ENCODE measurements at places on chromosomes 12 and 14.

DNA sequence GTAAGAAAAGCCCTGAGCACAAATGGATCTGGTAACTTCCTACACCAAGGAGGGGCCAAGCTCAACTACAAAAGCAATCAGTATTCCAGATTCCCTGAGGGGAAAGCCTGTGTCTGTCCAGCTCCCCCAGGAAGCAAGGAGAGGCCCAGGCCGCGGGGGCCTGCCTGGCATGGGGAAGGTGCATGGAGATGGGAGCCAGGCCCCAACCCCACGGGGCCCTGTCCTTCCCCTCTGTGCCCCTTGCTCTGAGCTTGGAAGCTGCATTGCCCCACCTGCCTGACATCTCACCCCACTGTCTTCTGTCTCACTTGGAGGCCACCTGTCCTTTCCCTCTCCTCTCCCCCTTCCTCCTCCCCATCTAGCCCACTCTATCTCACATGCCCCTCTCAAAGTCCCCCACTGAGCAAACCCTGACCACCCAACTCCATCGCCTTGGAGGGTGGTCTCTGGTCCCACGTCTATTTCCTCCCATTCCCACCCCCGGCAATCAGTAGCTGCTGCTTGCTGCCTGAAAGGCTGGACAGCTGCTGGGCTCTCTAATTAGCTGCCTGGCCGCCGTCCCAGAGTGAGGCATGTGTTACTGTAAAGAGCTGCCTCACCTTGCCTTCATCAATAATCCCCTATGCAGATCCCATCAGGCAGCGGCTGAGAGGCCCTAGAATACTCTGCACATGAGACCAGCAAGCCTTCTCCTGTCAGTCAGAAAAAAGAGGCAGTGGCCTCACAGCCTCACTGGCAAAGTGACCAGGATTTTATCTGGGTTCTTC lies 3.4 kb upstream of the TMEM229B start:
- DNase-seq = no peak

DNA sequence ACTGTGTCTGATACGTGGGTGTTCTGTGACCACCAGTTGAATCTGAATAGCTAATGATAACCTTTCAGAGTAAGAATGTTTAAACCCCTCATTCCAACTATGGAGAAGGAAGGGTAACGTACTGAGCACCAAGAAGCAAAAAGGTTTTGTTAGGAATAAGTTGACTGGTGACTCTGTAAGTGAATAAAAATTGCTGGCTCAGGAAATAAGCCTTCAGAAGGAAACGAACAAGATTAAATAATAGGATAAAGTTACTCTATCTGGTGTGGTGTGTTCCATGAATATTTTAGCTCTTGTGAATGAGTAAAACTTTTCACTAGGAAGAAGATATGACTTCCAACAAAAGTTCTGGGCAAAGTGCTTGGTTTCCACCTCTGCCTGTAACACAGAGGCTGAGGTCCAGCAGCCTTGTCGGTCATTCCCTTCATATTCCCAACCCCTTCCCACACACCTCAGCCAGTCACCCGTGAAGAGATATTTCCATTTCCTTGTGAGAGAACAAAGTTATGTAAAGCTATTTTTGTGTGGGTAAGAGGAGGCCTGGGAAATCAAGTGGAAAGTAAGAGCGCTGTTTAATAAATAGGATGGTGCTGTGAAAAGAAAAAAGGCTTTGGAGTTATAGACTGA lies 47.1 kb downstream of the ARF6 start:
- DNase-seq = no peak

GRCh38 chr14:55448141-55448614 lies 7.8 kb upstream of the TBPL2 start:
- no peak for DNase-seq

- DNase-seq = no peak
Observed at GRCh38 chr12:5432011-5432400, at the start of gene NTF3. Gene NTF3 (plus strand): TSS chr12:5432108. CDS start chr12:5432325, 217 bp downstream.

GRCh38 chr14:99395909-99396530 lies 84.6 kb downstream of the SETD3 start:
- peak; percentile 57 for DNase-seq

- no peak for DNase-seq
Observed at GRCh38 chr12:63348556-63348955, 197.6 kb upstream of the AVPR1A start.

- no peak for DNase-seq
Observed at GRCh38 chr14:24847568-24848095, 202.3 kb downstream of the STXBP6 start.

DNA sequence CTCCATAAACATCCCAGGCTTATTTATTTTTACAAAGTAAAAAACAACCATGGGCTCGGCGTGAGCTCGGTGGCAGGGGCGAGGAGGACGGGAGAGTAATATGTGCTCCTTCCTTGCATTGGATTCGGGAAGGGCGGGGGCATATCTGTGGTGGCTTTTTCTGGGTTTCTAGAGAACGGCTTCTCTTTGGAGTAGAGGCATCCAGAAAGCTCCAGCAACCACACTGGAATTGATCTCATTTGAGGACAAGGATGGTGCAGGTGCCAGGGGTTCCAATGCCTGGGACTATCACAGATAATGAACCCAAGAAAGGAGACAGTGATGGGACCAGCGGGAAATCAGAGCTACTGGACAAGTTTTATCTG lies 18.9 kb downstream of the ADGRD1 start:
- no peak for DNase-seq

- no peak for DNase-seq
Observed at GRCh38 chr14:20755037-20755436, 9.3 kb downstream of the EDDM3A start.

GRCh38 chr12:27822076-27822712 lies 42.2 kb upstream of the MANSC4 start:
- DNase-seq = peak; percentile 48

- no peak for DNase-seq
Observed at GRCh38 chr12:41762691-41763090, 382.0 kb downstream of the GXYLT1 start.

- no peak for DNase-seq
Observed at GRCh38 chr14:64500088-64500487, 3.5 kb downstream of the ZBTB25 start.

DNA sequence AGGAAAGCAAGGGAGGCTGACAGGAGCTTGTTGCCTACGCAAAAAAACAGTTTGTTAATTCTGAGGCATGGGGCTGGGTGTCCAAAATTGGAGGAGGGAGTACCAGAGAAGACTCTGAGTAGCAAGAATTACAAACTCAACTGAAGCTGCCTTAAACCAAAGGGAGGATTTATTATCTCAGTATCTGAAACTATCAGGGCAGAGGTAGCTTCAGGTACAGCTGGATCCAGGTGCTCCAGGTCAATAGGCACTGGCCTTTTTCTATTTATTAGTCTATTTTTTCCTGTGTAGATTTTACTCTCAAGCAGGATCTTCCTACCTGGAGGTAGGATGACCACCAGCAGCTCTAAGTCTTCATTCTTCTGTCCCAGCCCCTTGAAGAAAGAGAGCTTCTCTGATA lies 135.3 kb upstream of the NCOR2 start:
- no peak for DNase-seq

- DNase-seq = no peak
Observed at GRCh38 chr12:87848248-87848868, 180.8 kb downstream of the C12orf50 start.
